ENCODE measurements at places on chromosomes 13 and 19.

DNA sequence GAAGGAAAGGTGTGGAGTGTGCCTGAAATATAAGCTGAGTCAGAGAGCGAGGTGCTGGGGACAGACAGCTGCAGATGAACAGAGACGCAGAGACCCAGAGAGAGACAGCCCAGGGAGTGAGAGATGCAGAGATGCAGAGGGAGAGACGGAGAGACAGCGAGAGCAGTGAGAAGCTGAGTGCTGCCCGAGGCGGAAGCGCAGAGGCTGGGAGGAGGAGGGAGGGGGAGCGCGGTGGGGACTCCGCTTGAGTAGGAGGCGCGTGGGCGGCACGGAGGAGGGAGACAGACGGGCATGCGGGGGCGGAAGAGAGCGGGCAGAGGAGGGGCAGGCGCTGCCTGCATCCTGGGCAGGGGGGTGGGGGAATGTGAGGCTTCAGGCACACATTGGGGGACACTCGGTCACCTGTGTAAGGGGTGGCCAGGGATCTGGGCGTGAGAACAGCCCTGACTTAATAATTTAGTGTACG lies 25.7 kb downstream of the SLC8A2 start:
- DNase-seq: no peak

DNA sequence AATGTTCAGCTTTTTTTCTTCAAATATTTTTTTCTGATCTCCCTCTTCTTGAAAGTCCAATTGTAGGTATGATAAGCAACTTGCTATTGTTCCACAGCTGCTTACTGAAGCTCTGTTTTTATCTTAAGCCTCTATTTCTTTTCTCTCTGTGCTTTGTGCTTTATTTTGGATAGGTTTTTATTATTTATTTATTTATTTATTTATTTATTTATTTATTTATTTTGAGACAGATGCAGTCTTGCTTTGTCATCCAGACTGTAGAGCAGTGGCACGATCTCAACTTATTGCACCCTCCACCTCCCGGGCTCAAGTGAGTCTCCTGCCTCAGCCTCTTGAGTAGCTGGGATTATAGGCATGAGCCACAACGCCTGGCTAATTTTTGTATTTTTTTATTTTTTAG lies 199.4 kb downstream of the KLF12 start:
- no peak for DNase-seq

DNA sequence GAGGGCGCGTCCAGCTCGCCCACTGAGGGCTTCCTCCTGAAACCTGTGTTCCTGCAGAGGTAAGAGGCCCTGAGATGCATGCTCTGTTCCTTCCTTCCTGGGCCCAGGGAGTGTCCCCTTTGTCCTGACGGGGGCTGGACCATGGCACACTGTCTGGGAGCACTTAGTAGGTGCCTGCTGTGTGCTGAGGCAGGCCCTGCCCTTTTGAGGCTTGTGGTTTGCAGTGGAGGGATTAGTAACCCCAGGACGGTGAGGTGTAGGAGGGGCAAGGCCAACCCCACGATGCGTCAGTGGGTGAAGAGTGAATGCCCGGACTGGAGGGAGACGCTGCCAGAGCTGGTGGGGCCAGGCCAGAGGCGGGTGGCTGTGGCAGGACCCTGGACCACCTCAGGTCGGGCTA lies 11.2 kb upstream of the F2RL3 start:
- no peak for DNase-seq

GRCh38 chr19:54905803-54906511 lies at the start of gene NCR1:
Gene NCR1 (plus strand): TSS chr19:54906148. CDS start chr19:54906188, 40 bp downstream.
- DNase-seq: no peak

DNA sequence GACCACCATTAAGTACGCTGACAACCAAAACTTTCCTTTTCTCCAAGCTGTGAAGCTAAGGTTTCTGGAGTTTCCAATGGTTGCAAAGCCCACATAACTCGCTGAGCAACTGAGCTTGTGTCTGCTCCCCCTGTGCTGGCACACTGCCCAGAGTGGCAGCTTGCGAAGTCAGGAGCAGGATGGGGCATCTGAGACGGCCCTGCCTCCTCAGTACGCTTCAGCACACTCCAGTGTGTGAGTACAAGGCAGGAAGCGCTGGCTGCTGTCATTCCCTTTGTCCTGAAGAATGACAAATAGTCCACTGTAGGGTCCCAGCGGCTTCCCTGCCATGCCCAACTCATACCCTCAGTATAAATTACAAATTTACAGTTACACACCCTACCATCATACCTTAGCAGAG lies 51.5 kb downstream of the SKA3 start:
- DNase-seq: no peak

- DNase-seq: no peak
Observed at GRCh38 chr13:66581675-66582074, 648.5 kb downstream of the PCDH9 start.

GRCh38 chr13:42656161-42656560 lies 82.2 kb downstream of the TNFSF11 start:
- no peak for DNase-seq

DNA sequence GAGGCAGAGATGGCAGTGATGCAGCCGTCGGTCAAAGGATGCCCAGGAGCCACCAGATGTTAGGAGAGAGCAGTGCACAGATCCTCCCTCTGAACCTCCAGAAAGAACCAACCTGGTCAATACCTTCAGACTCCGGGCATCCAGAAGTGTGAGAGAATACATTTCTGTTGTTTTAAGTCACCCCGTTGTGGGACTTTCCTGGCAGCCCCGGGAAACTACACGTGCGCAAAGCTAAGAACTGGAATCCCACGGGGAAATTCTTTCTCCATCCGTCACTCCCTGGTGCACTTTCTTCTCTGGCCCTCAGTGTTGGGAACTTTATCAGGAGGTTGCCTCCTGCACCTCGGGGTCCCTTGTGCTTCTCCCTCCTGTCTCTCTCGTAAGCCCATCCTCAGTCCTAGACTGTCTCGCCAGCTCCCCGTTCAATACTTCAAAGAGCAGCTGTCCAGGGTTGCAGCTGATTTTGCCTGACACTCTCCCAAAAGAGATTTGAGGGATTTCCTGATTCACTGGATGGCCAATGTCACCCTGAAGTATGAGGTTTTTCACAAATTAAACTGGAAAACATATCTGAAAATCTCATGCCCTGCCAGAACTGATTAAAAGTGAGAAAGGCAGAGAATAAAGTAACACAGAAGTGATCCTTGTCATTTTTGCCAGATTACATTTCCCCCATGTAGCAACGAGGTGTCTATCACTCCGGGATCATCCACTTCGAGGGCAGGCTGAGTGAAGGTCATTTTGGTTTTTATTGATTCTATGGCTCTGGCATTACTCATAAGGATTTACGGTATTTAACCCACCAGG lies 136.8 kb downstream of the DCT start:
- no peak for DNase-seq

DNA sequence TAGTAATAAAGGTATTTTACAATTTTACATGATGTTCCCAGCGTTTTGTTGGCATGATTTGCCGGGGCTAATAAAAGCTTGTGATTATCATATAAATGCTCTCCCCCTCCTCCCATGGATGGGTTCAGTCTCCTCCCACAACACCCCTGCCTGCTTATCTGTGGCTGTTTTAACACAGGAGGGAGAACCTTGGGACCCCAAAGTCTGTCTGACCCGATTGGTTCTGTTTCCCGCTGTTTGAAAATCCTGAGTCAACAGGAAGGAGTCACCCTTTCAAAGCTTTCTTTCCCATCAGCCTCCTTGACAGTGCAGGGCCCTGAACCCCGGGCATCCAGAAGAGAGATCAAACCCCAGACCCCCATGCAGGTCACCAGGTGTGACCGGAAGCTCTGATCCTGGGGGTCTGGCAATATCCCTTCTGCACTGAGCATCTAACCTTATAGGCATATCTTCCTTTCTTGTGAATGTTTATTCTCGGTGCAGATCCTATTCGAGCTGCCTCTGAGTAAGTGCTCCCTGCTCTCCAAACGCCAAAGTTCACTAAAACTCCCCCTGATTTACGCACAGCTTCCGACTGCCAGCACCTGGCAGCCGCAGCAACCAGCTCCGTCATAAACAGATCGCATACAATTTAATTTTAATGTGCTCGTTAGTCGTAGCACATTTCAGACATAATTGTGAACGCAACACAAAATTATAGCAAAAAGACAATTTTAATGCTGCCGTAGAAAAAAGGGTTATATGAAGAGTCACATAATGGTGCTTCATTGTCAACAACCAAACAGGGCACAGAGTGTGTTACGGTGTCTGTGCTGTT lies 74.8 kb downstream of the TSHZ3 start:
- no peak for DNase-seq

DNA sequence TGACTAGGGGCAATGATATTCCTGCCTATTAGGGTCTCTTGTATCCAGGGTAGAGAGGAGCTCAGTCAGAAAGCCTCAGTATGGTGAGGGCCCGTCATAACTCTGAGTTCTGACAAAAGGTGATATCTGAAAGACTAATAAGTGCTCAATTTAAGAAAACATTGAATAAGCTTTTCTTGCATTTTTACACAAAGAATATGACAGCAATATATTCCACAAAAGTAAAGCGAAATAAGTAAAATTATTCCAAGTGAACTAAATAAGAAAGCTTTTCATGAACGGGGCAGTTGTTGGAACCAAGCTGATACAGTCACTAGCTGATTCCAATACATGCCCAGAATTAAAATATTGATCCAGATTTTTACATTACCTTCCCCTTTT lies 40.5 kb downstream of the CEACAM1 start:
- no peak for DNase-seq

DNA sequence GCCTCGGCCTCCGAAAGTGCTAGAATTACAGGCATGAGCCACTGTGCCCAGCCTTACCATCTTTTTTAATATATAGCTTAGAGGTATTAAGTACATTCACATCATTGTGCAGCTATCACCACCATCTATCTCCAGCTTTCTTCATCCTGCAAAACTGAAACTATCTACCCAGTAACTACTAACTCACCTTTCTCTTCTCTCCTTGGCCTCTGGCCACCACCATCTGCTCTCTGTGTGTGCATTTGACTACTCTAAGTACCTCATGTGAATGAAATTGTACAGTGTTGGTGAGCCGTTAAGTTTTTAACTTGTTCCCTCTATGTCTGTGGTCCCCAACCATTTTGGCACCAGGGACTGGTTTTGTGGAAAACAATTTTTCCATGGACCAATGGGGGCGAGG lies 56.1 kb downstream of the CDK8 start:
- DNase-seq: no peak

- DNase-seq: no peak
Observed at GRCh38 chr19:11278670-11279069, 16.3 kb upstream of the DOCK6 start.

DNA sequence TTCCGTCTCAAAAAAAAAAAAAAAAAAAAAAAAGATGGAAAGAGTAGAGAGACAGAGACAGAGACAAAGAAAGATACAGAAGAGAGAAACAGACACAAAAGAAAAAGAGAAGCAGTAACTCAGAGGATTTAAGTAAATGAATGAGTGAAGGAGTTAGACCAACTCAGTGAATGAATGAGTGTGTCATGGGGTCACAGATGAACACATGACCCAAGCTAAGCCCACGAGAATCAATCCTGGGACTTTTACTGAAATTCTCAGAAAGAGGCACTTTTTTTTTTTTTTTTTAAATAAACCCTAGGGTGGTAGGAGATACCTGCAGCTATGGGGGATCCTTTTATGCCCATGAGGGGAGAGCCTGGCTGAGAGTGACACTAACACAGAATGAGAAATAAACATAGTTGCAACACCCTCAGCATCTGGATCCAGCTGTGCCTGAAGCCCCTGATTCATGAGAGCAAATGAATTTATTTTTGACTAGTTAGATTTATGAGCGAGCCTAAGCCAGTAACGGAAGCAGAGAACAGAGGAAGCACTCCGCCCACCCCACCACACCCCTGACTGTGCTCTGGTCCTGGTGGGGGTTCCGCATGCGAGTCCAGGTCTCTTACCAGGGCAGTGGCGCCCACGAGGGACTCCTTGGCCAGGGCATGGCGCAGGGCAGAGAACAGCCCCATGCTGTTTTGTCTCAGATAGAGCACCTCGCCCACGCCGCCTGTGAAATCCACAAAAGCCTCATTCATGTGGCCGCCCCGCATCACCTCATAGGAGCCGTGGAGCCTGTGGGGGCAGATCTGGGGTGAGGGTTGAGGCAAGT lies 4.6 kb downstream of the CAPN12 start:
- no peak for DNase-seq

GRCh38 chr13:70357031-70357430 lies 248.8 kb upstream of the KLHL1 start:
- no peak for DNase-seq

DNA sequence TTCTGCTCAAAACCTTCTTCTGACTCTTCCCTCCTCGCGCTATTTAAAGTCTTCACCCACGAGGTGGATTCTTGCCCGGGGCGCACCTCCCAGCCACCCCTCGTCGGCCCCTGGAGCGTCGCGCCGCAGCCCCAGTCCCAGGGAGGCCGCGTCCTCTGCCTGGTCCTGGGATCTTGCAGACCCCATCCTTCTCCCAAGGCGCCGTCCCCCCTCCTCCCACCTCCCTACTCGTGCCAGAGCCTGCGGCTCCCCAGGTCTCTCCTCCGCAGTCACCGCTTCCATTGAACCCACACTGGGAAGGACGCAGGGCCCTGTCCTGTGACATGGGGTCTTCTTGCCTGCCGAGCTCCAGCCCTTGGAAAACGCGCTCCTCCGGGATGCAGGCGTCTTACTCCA lies 486 bp downstream of the ZNF808 start:
- DNase-seq: no peak

DNA sequence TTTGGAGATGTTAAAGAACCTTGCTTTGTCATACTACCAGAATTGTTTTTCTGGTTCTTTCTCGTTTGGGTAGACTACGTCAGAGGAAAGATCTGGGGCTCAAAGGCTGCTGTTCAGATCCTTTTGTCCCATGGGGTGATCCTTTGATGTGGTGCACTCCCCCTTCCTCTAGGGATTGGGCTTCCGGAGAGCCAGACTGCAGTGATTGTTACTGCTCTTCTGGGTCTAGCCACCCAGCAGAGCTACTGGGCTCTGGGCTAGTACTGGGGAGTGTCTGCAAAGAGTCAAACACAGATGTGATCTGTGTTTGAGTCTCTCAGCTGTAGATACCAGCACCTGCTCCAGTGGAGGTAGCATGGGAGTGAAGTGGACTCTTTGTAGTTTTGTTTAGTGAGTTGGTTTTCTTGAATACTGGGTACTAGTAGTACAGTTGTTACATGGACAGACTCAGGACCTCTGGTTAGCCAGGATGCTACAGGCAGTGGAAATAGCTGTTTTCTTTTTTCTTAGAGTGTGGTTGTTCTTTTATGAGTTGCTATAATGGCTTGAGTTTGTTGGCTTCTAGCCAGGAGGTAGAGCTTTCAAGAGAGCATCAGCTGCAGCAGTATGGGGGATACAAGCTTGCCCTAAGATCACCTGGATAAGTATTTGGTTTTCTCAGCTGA lies 34.4 kb downstream of the DNAJC15 start:
- no peak for DNase-seq

GRCh38 chr13:47299304-47299703 lies 402.5 kb upstream of the HTR2A start:
- DNase-seq: no peak

DNA sequence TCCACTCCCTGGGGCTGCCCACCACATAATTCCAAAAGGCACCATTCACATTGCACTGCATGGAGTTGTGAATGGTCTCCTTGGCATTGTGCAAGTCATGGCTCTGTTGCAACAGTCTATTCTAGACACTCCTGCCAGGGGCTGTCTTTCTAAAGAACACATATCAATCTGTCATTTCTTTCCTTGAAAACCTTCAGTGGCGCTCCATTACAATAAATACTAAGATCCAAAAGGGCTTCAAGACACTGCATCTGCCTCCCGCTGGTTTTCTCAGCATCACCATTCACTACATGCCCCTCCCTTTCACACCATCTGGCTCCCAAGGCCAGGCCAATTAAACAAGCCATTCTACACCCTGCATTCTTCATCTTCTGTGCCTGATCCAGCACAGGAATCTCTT lies 32.2 kb upstream of the TM9SF2 start:
- DNase-seq: peak; percentile 29

- no peak for DNase-seq
Observed at GRCh38 chr19:54449701-54450069, 686 bp downstream of the LENG8 start.

Data from SIG-M5 (cell line).